ENCODE measurements at places on chromosomes 5 and 9.

DNA sequence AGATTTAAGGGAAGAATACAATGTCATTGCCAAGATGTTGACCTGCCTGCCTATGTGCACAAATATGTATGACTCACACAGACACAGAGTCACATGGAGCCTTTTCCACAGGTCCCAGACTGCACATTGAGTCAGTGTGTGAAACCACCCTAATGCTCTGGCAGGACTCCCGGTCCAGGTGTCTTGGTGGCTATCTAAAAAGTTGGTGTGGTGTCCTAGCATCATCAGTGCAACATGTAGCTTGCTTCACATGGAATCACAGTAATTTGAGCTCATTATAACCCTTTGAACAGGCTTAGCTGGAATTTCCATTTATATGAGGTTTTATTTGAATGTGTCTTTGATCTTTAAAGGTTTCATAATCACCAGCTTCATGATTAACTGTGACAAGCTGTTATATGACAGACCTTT lies 10.7 kb downstream of the IFNA5 start:
- no peak for DNase-seq

GRCh38 chr9:2641033-2641432 lies 19.4 kb downstream of the VLDLR start:
- no peak for DNase-seq

DNA sequence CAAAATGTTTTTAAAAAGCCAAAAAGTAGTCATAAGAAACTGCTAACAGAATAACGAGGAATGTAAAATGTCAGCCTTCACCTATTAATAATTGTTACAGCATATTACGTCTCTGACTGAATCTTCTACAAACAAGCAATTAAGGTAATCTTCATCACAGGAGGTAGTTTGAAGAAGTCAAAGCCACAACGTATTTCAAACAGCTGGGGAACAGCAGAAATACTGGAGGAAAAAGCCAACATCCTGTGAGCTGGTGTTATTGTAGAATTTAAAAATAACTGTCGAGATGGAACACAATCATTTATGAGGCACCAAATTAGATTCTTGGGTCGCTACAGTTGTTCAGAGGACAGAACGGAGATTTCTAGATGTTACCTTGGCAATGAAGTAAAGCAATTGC lies 450.5 kb downstream of the AGTPBP1 start:
- DNase-seq, result no peak

DNA sequence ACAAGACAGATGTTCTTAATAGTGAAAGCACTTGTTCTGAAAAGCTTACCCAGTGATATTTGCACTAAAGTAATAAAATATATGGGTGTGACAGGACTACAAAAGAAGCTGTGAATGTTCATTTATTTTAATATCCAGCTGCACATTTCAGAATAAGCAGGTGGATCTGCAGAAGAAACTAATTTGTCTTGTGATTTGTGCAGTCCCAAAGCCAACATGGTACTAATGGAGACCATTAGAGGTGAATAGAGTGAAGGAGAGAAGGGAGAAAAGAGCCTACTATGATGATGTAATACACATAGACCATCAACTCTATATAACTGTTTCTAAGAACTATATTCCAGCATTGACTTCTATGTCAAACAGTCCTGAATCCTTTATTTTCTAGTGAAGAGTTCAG lies 362.8 kb downstream of the ISL1 start:
- DNase-seq, result no peak

GRCh38 chr5:132909702-132910101 lies 36.2 kb downstream of the LEAP2 start:
- no peak for DNase-seq
